Lower lobe of right lung (tissue), 2 donors: ENCODE measurements at places on chromosomes 2 and 18. TPM values are rescaled to one million over a fixed set of nuclear protein-coding genes. Genes with fewer than 3 reads are reported as not detected.

The RAB6D gene
- not detected for total RNA-seq

The CACNB4 gene
- total RNA-seq: 17.3 TPM

DNA sequence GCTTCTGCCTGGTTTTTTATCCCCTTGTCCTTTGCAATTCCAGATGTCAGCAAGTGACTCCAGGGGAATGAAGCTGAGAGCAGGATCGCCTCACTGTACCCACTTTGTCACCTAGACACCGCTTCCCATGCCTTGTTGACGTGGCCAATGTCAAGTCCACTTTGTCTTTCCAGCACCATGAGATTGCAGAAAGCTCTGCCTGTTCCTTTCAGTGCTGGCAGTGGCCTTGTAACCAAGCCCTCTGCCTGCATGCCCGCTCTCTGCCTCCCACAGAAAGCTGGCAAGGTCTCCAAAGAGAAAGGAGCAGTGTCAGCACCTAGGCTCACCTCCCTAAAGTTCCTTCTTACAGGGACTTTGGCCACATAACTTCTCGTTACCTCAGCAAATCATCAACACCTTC lies 282.2 kb upstream of the ST6GAL2 start:
- no peak for DNase-seq
- H3K27ac ChIP-seq: no peak overlapping the region
- no peaks in the 10 kb centered on the region for H3K4me1 ChIP-seq
- H3K36me3 ChIP-seq: no peaks in the 10 kb centered on the region

GRCh38 chr2:45731141-45731540 lies 79.7 kb downstream of the PRKCE start:
- H3K27me3 ChIP-seq: no peaks in the 10 kb centered on the region
- DNase-seq: no peak
- peaks cover 10% of the 10 kb centered on the region for H3K4me1 ChIP-seq

DNA sequence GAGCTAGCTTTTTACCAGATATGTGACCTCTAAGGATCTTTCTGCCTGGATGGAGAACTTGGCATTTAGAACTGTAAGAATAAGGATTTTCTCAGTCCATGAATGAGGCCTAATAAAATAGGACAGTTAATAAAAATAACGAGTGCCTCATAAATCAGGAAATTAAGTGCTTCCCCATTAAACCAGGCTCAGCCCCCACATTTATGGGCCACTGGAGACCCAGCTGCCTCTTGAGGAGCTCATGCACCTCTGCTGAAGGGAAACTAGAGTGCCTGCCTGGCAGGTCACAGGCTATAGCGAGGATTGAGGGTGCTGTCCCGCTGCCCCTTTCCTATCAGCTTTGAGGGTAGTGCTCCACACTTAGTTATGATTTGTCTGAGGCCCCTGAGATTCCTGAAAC lies 158.0 kb downstream of the ALK start:
- H3K36me3 ChIP-seq: no peaks in the 10 kb centered on the region
- H3K27me3 ChIP-seq: no peaks in the 10 kb centered on the region
- H3K4me1 ChIP-seq: no peaks in the 10 kb centered on the region
- H3K27ac ChIP-seq: no peak overlapping the region

GRCh38 chr2:127020536-127020935 lies 86.4 kb downstream of the BIN1 start:
- no peak overlapping the region for H3K27ac ChIP-seq
- H3K27me3 ChIP-seq: peaks cover 6% of the 10 kb centered on the region
- H3K4me3 ChIP-seq: no peak overlapping the region
- H3K36me3 ChIP-seq: no peaks in the 10 kb centered on the region

The GALNT14 gene
- total RNA-seq: 0.83 TPM

The GREB1L gene
- 0.74 TPM for total RNA-seq

DNA sequence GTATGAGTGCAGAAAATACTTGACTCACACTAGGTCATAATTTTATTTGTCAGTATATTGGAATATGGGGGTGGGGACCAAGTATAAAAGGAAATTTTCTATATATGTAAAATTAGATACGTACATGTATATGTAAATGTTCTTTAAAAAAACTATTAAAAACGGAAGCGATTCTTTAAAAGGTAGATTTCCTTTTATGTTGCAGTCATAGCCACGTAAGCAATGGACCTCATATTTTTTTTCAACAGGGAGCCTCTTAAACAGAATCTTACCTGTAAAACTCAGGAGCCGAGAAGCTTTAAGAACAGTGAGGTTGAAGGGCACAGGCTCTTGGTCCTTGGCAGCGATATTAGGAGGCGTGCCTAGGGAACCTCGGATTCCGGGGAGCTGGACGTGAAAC lies 3.3 kb downstream of the RHBDD1 start:
- DNase-seq: no peak
- no peaks in the 10 kb centered on the region for H3K36me3 ChIP-seq
- peaks cover 35% of the 10 kb centered on the region for H3K4me1 ChIP-seq
- no peak overlapping the region for H3K4me3 ChIP-seq
- H3K27ac ChIP-seq: no peak overlapping the region

The KIAA2012 gene
- total RNA-seq: 2.8 TPM

The MC2R gene
- not detected for total RNA-seq

- no peaks in the 10 kb centered on the region for H3K36me3 ChIP-seq
- DNase-seq: no peak
- H3K27me3 ChIP-seq: peaks cover 74% of the 10 kb centered on the region
- H3K27ac ChIP-seq: no peak overlapping the region
- no peak overlapping the region for H3K4me3 ChIP-seq
Measured at GRCh38 chr18:78972385-78972918, 7.2 kb upstream of the SALL3 start.

The REG3A gene
- total RNA-seq: not detected

DNA sequence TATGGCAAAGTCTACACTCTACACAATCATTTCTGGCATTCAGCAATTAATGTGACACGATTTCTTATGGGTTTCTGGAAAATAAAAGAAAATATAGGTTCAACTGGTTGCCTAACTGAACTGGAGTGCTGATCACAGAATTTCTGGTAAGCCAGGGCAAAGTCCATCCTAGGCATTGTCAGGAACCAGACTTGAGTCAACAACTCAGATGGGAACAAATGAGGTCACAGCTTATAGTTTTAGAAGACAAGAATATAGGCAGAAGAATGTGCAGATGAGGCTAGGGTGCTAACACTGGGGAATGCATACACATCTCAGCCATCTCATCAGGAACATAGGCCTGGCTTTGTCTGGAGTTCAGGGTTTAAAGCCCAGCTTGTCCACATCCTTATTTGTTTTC lies 317.2 kb upstream of the ID2 start:
- no peaks in the 10 kb centered on the region for H3K4me1 ChIP-seq
- H3K27ac ChIP-seq: no peak overlapping the region
- H3K36me3 ChIP-seq: no peaks in the 10 kb centered on the region

DNA sequence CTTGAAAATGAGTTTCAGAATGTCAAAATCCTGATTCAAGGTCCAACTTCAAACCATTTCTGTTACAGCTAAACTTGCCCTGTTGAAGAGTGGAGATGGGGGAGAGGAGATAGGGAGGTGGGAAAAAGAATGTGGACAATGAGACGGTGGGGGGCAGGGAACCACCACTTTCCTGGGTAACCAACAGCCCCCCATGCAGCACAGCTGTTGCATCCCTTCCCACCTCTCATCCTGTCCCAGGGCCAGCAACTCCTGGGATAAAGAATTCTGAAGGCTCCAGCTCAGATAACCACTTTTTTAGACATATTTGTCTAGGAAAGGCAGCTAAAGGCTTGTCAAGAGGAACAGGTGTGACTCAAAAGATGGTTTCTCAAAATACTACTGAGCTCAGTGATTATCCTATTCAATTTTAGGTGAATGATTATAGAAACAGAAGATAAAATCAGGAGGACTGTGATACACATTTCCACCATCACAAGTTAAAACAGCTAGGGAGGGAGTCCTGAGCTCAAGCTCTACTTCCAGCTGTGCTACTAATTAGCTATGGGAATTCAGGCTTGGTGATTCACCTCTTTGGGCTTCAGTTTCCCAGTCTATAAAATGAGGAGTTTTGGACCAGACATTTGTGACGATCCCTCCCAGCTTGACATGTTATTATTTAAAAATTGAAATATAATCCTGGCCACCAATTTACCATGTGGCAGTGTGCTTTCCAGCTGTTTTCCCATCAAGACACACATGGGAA lies 36.3 kb downstream of the HDHD2 start:
- no peaks in the 10 kb centered on the region for H3K4me1 ChIP-seq
- no peak overlapping the region for H3K27ac ChIP-seq
- no peak for DNase-seq
- H3K36me3 ChIP-seq: peaks cover 60% of the 10 kb centered on the region
- H3K4me3 ChIP-seq: no peak overlapping the region

GRCh38 chr18:34511435-34511834 lies 198.7 kb upstream of the DTNA start:
- H3K27ac ChIP-seq: no peak overlapping the region
- H3K4me3 ChIP-seq: no peak overlapping the region
- H3K4me1 ChIP-seq: no peaks in the 10 kb centered on the region
- DNase-seq: no peak
- H3K27me3 ChIP-seq: no peaks in the 10 kb centered on the region
- no peaks in the 10 kb centered on the region for H3K36me3 ChIP-seq

GRCh38 chr2:220276741-220277444 lies 649.5 kb downstream of the SLC4A3 start:
- no peak overlapping the region for H3K4me3 ChIP-seq
- H3K36me3 ChIP-seq: no peaks in the 10 kb centered on the region
- no peaks in the 10 kb centered on the region for H3K27me3 ChIP-seq
- H3K27ac ChIP-seq: no peak overlapping the region
- DNase-seq: no peak
- H3K4me1 ChIP-seq: peaks cover 4% of the 10 kb centered on the region

DNA sequence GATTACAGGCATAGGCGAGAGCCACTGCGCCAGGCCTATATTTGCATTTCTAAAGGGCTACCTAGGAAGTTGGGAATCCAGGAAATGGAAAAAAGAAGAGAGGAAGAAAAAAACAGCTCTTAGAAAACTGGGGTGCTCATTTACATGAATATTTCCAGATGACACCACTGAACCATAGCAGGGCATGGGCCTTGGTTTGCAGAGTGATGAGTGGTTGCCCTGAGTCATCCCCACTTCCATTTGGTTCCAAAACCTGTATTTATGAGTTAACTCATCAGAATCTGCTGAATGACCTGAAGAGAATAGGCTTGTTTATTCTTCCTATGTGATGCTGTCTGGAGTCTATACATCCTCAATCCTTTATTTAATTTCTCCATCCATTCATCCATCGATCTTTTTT lies 36.2 kb downstream of the EHD3 start:
- no peaks in the 10 kb centered on the region for H3K27me3 ChIP-seq
- H3K4me3 ChIP-seq: no peak overlapping the region
- no peaks in the 10 kb centered on the region for H3K36me3 ChIP-seq

The UBXN2A gene
- 14.1 TPM for total RNA-seq

DNA sequence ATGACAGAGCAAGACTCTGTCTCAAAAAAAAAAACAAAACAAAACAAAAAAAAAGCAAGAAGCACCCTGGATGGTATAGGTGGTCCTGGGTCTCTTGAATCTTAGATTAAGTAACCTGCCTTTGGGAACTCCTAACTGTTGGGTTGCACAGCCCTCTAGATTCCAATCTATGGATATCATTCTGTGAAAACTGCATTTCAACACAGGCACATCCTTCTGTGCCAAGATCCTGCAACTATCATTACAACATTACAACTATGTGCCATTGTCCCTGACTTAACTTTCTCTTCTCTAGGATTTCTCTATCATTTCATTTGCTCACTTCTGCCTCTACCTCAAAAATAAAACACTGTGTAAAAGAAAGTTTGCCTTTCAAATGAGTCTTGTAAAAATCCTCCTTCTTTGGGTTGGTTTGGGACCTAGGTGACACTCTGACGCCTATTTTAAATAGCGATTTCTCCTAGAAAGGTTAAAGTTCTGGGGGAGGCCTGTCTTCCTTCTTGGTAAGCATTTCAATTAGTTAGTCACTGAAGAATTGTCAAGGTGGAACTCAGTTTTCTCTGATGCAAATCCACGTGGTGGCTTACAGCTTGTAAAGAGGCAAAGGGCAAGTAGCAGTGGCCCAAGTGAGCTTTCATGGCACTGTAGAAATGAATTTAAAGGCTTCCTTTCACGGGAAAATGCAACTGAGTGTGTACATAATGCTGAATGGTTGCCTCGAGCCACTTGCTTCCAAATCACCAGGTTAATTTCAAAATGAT lies 9.2 kb downstream of the LGALSL start:
- no peak for DNase-seq
- no peaks in the 10 kb centered on the region for H3K27me3 ChIP-seq
- H3K36me3 ChIP-seq: peaks cover 15% of the 10 kb centered on the region
- H3K4me3 ChIP-seq: no peak overlapping the region

DNA sequence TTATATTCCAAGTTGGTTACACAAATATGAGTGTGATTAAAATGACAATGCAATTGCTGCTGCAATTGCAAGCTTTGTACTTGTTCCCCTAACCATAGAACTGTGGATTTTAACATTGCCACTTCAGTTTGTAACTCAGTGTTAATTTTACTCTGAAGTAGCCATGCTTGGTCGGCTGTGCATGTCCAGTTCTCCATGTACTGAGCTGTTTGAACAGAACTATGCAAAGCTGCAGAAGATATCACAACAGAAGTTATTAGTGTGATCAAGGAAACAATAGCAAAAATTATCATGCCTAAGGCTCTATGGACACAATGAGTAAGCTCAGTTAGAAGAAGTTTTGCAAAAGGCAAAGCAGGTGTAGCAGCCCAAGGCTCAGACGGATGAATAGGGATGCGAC lies 45.3 kb downstream of the CXCR4 start:
- H3K27ac ChIP-seq: no peak overlapping the region
- no peaks in the 10 kb centered on the region for H3K27me3 ChIP-seq
- H3K4me3 ChIP-seq: no peak overlapping the region
- no peaks in the 10 kb centered on the region for H3K36me3 ChIP-seq
- no peak for DNase-seq
- H3K4me1 ChIP-seq: no peaks in the 10 kb centered on the region

The EPC2 gene
- 36.8 TPM for total RNA-seq

GRCh38 chr2:186426153-186427016 lies 59.7 kb upstream of the ZC3H15 start:
- no peak overlapping the region for H3K27ac ChIP-seq
- H3K36me3 ChIP-seq: no peaks in the 10 kb centered on the region
- H3K4me1 ChIP-seq: no peaks in the 10 kb centered on the region
- no peak overlapping the region for H3K4me3 ChIP-seq
- no peaks in the 10 kb centered on the region for H3K27me3 ChIP-seq
- DNase-seq: no peak

The CDH19 gene
- 1.2 TPM for total RNA-seq

- H3K4me3 ChIP-seq: no peak overlapping the region
- no peaks in the 10 kb centered on the region for H3K36me3 ChIP-seq
- H3K27ac ChIP-seq: no peak overlapping the region
- peaks cover 19% of the 10 kb centered on the region for H3K27me3 ChIP-seq
- H3K4me1 ChIP-seq: no peaks in the 10 kb centered on the region
Measured at GRCh38 chr2:162839419-162839818, 852 bp upstream of the KCNH7 start.

DNA sequence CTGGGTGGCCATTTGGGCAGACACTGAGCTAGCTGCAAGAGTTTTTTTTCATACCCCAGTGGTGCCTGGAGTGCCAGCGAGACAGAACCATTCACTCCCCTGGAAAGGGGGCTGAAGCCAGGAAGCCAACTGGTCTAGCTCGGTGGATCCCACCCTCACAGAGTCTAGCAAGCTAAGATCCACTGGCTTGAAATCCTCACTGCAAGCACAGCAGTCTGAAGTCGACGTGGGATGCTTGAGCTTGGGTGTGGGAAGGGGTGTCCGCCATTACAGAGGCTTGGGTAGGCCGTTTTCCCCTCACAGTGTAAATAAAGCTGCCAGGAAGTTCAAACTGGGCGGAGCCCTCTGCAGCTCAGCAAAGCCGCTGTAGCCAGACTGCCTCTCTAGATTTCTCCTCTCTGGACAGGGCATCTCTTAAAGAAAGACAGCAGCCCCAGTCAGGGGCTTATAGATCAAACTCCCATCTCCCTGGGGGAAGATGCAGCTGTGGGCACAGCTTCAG lies 69.6 kb upstream of the WDSUB1 start:
- H3K4me1 ChIP-seq: no peaks in the 10 kb centered on the region
- no peak overlapping the region for H3K27ac ChIP-seq
- DNase-seq: no peak
- no peaks in the 10 kb centered on the region for H3K27me3 ChIP-seq
- no peak overlapping the region for H3K4me3 ChIP-seq
